Upper lobe of right lung (tissue), 1 donor: ENCODE measurements at places on chromosomes 1 and 21. TPM values are rescaled to one million over a fixed set of nuclear protein-coding genes. Genes with fewer than 3 reads are reported as not detected.

PDE9A gene
- 15.3 TPM for total RNA-seq

SH2D5 gene
- total RNA-seq = 0.52 TPM

AMY2A gene
- not detected for total RNA-seq

PRRX1 gene
- total RNA-seq = 25.9 TPM

MAN1C1 gene
- 19.7 TPM for total RNA-seq

OR2T4 gene
- total RNA-seq = not detected

FNDC5 gene
- 1.5 TPM for total RNA-seq

CHI3L1 gene
- 85.1 TPM for total RNA-seq

ALPL gene
- total RNA-seq = 164 TPM

PAQR7 gene
- total RNA-seq = 10.8 TPM

MLLT11 gene
- 0.72 TPM for total RNA-seq

NCF2 gene
- 144 TPM for total RNA-seq

GALE gene
- total RNA-seq = 62.9 TPM

JAM2 gene
- 38.6 TPM for total RNA-seq

MPL gene
- 0.61 TPM for total RNA-seq

RCSD1 gene
- 14.8 TPM for total RNA-seq

LCE6A gene
- total RNA-seq = not detected

ARHGEF16 gene
- total RNA-seq = 12.2 TPM

CNIH3 gene
- 4.8 TPM for total RNA-seq

SAMD13 gene
- 1.6 TPM for total RNA-seq

CD53 gene
- 171 TPM for total RNA-seq

NBPF10 gene
- 3.8 TPM for total RNA-seq

DNALI1 gene
- total RNA-seq = 13.2 TPM
